ENCODE measurements at places on chromosomes 3 and 15. TPM values are rescaled to one million over a fixed set of nuclear protein-coding genes. Genes with fewer than 3 reads are reported as not detected.

- no peak for ATAC-seq
Observed at GRCh38 chr3:124751501-124751900, 21.2 kb downstream of the UMPS start.

DNA sequence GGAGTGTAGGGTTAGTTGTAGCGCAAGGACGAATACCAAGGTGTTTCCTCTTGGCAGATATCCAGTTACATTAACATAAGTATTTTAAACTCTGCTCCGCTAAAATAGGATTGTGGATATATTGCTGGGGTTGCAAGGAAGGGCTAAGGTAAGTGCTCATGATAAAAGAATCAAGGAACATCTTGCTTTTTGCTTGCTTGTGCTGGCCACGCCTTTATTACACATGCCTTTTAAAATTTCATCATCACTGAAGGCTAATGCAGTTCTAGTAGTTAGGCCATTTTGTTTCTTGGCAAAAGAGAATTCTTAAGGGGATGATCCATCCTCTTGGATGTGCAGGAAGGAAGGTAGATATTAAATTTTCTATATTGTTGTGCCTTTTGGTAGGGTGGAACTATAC, 415.6 kb upstream of the TPM1 start:
- peak; percentile 53 for ATAC-seq

- ATAC-seq: peak; percentile 53
Observed at GRCh38 chr15:92655178-92655995, at the start of gene FAM174B. TSS of gene FAM174B (minus strand) at chr15:92655775.

DNA sequence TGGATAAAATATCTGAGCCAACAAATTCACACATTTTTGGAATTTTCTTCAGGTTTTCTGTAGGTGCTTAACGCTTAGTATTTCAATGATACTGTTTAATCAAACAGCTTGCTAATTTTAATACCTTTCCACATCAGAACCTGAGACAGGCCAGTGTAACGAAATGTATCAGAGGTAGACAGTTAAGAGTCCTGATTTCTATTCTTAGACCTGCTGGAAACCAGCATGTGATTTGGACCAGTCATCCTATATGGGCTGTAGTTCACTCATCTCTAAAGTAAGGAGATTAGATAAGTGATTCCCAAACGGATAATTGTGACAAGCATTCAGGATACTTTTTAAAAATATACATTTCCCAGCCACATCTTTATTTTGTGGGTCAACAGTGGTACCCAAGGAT, 18.4 kb downstream of the ARL6IP5 start:
- no peak for ATAC-seq

GRCh38 chr3:18389108-18389733, 35.9 kb downstream of the SATB1 start:
- no peak for ATAC-seq

ZNF35 gene
- total RNA-seq: 6.5 TPM

NEO1 gene
- 10.6 TPM for total RNA-seq

HCLS1 gene
- 5.1 TPM for total RNA-seq

ZNF609 gene
- 17.9 TPM for total RNA-seq
